Stimulated activated CD4-positive, alpha-beta T cell treated with anti-CD3 and anti-CD28 coated beads, Interleukin-4, amount 100 ng/mL, for 4 hours (primary cell): ENCODE measurements at places on chromosomes 1 and 21.

DNA sequence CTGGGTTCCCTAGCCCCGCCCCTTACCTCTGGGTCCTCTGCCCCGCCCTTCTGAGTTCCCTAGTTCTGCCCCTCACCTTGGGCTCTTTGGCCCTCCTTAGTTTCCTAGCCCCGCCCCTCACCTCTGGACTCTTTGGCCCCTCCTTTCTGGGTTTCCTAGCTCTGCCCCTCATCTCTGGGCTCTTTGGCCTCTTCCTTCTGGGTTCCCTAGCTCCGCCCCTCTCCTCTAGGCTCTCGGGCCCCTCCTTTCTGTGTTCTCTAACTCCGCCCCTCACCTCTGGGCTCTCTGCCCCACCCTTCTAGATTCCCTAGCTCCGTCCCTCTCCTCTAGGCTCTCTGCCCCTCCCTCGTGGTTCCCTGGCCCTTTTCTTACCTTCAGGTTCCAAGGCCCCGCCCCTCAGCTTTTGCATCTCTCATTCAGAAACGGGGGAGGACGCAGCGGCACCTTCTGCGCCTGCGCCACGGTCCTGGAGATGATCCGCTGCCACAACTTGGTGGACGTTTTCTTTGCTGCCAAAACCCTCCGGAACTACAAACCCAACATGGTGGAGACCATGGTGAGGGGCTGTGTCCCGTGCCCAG lies 88.5 kb downstream of the PTPRU start:
- DNase-seq = no peak

DNA sequence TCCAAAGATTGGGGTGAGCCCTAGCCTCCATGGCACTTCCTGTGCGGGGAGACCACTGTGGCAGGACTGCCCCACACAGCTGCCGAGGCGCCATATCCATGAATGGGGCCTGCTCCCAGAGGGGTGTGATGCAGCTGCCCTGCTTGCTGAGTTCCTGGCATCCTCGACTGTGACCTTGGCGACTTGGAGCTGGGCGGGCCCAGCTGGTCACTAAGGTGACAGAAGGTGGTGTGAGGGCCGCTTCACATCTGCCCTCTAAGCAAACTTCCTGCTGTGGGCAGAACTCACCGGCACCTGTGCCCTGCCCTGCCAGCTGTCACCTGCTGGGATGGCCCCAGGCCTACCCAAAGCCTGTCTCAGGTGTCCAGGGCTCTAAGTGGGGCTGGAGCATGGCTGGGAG lies 9.0 kb downstream of the TMEM61 start:
- DNase-seq = no peak

- no peak for DNase-seq
Observed at GRCh38 chr1:78038491-78038939, 7.3 kb upstream of the GIPC2 start.

GRCh38 chr21:38170283-38170682 lies 86.5 kb upstream of the KCNJ15 start:
- no peak for DNase-seq

GRCh38 chr1:32870615-32871363 lies at the start of gene FNDC5:
FNDC5 (minus strand) TSS chr1:32870912.
- DNase-seq = no peak

GRCh38 chr1:41728403-41729202 lies 190.1 kb downstream of the HIVEP3 start:
- peak; percentile 52 for DNase-seq

DNA sequence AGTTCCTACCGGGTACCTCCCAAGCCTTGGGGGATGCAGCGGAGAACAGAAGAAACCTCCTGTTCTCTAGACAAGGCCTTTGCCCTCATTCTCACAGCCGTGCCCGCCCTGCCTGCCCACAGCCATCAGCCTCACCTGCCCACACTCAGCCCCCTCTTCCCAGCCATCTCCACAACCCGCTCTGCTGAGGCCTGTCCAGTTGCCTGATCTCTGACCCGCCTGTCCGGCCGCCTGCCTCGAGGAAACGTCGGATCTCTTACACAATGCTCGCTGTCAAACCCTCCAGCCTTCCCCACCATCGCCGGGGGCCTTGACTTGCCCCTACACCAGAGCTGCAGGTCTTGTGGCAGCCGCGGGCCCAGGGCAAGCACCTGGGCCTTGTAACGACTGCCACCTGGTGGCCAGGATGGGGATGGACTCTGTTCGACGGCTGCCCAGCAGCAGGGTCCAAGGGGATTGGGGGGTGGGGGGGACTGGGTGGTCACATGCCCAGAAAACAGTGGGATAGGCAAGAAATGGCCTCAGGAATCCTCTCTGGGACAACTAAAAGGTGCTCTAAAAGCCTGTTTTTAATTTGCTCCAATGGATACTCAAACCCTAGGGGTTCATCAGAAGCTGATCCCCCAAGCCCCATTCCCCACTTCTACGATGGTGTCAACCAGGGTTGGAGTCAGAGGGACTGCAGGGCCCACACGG lies 31.0 kb downstream of the SLC45A1 start:
- peak; percentile 71 for DNase-seq

DNA sequence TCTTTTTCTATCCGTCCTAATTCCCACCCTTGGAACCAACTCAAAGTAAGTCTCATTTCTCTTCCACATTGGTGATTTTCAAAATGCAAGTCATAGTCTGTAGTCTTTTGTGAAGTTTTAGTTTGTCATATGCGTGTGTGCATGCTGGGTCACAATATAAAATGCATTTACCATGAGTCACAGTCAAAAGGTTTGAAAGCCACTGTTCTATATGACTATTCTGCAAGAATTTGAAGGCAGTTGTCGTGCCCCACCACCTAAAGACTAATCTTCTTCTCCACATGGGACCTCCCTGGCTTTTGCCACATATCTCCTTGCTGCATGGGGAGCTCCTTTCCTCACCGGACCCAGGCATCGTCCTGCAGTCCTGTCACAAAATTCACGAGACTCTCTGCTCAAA lies 1.6 kb downstream of the STPG1 start:
- no peak for DNase-seq

DNA sequence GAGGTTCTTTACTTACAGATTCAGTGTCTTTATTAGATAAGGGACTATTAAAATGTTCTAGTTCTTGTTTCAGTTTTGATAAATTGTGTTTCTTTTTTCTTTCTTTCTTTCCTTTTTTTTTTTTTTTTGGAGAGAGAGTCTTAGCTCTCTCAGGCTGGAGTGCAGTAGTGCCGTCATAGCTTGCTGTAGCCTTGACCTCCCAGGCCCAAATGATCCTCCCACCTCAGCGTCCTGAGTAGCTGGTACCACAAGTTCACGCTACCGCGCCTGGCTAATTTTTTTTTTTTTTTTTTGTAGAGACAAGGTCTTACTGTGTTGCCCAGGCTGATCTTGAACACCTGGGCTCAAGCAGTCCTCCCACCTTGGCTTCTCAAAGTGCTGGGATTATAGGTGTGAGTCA lies 76.6 kb downstream of the TMEM200B start:
- no peak for DNase-seq

DNA sequence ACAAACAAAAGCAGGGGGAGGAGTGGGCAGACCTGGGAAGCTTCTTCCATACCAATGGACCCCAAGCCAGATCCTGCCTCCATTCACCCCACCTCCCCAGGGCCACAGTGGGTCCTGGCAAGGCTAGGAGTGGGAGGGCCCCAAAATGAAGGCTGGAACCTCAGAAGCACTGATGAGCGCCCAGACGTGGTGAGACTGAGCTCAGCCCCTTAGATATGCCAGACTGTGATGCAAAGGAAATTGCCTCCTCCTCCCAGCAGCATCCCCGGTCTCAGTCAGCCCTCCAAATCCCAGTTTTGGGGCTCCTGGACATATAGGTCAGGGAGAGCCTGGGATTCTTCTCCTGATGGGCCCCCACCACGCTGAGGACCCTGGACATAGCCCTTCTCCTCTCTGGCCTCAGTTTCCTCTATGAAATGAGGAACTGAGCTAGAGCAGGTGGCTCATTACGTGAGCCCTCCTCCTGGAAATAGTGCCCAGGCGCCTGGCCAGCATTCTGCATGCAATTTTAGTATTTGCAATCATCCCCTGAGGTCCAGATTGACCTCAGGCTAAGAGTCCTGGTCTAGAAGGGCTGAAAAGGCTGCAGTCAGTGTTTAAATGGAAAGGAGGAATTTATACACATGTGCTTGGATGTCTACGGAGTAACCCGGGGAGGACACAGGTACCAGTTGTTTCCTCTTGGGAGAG lies 33.5 kb downstream of the RHBG start:
- no peak for DNase-seq

DNA sequence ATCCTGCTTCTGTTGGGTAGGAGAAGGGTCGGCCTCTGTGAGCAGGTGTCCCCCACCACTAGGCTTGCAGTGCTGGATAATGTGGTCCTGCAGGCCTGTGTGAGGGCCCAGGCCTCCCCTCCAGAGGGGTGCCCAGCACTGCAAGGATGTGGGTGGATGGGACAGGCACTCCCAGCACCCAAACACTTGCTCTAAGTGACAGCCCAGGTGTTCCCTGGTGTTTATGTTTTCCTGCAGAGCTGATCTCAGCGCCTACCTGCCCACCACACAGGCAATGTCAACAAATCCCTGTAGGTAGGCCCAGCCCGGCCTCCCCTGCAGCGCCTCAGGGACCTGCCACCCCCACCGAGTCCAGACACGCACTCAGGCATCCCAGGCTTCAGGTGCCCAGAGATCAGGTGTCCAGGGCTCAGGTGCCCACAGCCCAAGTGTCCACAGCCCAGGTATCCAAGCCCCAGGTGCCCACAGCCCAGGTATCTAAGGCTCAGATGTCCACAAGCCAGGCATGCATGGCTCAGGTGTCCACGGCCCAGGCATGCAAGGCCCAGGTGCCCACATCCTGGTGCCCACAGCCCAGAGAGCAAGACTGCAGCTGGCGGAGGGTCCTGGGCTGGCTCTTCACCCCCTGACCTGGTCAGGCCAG lies 59.2 kb downstream of the WNT9A start:
- no peak for DNase-seq

DNA sequence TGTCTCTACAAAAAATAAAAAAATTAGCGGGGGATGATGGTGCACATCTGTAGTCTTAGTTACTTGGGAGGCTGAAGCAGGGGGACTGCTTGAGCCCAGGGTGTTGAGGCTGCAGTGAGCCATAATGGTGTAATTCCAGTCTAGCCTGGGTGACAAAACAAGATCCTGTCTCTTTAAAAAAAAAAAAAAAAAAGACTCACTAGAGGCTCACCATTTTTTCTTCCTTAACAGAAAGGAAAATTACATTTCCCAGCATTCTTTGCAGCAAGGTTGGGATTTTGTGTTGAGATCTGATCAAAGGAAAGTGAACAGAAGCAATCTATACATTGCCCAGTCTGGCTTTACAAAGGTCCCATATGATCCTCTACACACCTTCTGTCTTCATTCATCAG lies 21.5 kb downstream of the GFI1 start:
- DNase-seq = no peak

- DNase-seq = no peak
Observed at GRCh38 chr1:33060579-33061083, 20.3 kb upstream of the AZIN2 start.

DNA sequence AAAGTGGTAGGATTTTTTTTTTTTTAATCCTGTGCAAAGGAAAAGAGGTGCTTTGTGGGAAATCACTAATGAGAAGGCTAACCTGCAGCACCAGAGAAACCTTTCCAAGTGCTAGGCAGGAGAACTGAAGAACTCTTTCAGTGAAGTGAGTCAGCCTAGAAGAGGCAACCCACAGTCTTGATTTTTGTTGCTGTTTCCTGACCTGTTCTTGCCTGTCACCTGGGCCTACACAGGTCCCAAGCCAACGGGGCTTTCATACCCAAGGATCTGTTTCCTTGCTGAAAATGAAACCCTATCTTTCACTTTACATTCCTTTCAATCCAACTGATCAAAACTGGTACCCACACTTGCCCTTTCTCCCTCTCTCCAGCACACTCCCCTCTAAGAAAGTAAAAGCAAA lies 7.1 kb upstream of the IKBKE start:
- DNase-seq = no peak

GRCh38 chr21:32061729-32062128 lies 188.9 kb downstream of the HUNK start:
- no peak for DNase-seq

DNA sequence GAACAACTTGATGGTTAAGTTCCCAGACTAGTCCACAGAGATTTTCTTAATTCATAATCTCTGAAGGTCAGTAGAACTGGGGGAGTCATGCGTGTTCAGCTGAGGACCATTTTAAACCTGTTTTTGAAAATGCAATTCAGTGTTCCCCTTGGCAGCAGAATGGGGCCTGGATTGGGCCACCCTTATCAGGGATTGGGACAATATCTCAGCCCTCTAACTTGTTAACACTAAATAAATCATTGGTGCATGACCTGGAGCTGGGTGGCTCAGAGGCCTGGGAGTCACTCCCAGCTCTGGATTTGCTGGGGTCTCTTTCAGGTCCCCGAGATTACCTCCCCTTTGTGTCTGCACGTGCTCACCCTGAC lies 55.3 kb downstream of the MRPS6 start:
- no peak for DNase-seq

- no peak for DNase-seq
Observed at GRCh38 chr1:89640440-89640839, 7.5 kb downstream of the LRRC8C start.

DNA sequence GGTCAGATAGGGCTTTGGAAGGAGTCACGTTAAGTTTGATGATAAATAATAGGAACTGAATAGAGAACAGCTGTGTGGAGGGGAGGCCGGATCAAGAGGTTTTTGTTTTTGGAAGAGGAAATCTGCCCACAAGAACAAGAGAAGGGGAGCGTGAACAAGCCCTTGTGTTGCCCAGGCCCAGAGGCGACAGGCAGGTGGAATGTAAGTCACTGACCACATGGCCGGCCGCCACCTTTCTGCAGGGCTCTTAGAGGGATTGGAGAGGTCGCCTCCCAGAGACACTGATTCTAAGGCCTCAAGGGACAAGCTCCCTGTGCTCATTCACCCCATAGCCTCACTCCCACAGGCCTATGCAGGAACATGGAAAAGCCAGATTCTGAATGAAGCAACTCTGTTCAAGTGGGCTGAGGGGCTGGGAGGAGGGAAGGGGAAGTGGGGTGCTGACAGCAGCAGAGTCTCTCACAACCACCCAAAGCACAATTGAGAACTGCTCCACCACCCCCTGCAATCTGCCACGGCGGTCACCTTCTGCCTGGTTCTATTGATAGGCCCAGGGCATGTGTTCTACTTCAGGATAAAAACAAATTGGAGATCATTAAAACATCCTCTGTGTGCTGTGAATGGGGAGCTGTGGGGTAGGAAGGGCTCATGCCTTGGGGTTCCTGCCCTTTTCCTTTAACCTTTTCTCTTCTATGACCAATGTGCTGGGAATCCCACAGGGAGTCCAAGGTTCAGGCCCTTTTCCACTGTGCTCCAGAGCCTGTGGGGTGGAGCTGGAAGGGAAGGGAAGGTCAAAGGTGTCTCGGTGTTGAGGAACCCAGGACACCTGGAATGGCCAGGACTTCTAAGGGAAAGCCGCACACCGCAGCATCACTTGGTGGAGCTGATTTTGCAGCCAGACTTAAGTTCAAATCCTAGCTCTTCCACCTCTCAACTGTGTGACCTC lies 63.3 kb upstream of the PARP1 start:
- no peak for DNase-seq
